Activated CD4-positive, alpha-beta T cell treated with anti-CD3 and anti-CD28 coated beads for 36 hours (primary cell): ENCODE measurements at places on chromosomes 1 and 21. TPM values are rescaled to one million over a fixed set of nuclear protein-coding genes. Genes with fewer than 3 reads are reported as not detected.

GRCh38 chr1:79353224-79353623 lies 346.7 kb upstream of the ADGRL4 start:
- no peaks in the 10 kb centered on the region for H3K27me3 ChIP-seq
- H3K36me3 ChIP-seq: no peaks in the 10 kb centered on the region
- H3K4me1 ChIP-seq: no peaks in the 10 kb centered on the region
- H3K4me3 ChIP-seq: no peak overlapping the region
- peak; percentile 6 for DNase-seq

ATP6V0B gene
- 39.4 TPM for total RNA-seq

SPATA45 gene
- total RNA-seq: not detected

DNA sequence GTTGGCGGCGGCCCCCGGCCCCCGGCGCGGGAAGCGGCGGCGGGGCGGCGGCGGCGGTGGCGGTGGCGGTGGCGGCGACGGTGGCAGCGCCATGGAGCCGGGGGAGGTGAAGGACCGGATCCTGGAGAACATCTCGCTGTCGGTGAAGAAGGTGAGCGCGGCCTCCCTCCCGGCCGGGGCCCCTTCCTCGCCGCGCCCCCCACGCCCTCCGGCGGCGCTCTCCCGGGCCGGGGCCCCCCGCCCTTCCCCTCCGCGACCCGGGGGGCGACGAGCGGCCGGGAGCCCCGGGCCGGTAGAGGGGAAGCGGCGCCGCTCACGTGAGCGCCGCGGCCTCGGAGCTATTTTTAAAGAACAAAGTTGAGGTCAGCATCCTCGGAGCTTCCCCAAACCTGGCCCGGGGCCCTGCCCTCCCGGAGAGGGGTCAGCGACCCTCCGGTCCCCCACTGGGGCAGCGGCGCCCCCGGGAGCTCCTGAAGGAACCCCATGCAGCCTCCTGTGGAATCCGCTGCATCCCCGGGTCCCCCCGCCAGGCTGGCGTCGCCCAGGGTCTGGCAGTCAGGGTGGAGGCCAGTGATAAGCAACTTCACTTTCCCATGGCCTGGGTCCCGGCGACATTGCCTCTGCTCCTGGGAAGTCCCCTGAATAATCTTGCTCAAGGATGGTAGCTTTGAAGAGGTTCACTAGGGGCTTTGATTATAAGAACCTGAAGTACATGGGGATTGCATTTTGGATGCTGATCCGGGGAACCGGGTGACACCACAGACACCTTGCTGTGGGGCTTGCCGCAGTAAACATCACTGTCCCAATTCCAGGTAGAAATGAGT lies 560 bp downstream of the PLEKHM2 start:
- DNase-seq: peak; percentile 60
- no peaks in the 10 kb centered on the region for H3K27me3 ChIP-seq
- H3K4me1 ChIP-seq: peaks cover 53% of the 10 kb centered on the region
- peaks cover 19% of the 10 kb centered on the region for H3K36me3 ChIP-seq
- H3K27ac ChIP-seq: peak overlapping the region; percentile 92

GRCh38 chr1:229249854-229250644 lies 20.9 kb upstream of the RAB4A start:
- no peaks in the 10 kb centered on the region for H3K36me3 ChIP-seq
- DNase-seq: no peak
- H3K4me1 ChIP-seq: peaks cover 58% of the 10 kb centered on the region
- no peak overlapping the region for H3K27ac ChIP-seq
- no peak overlapping the region for H3K4me3 ChIP-seq

GRCh38 chr1:20962576-20963258 lies 175.6 kb upstream of the HP1BP3 start:
- H3K27ac ChIP-seq: no peak overlapping the region
- peaks cover 5% of the 10 kb centered on the region for H3K4me1 ChIP-seq
- H3K36me3 ChIP-seq: peaks cover 18% of the 10 kb centered on the region
- no peaks in the 10 kb centered on the region for H3K27me3 ChIP-seq
- no peak overlapping the region for H3K4me3 ChIP-seq
- no peak for DNase-seq
